Hippocampal formation (tissue), 2 donors: ENCODE measurements at places on chromosomes 7 and 10.

- DNase-seq = no peak
Measured at GRCh38 chr7:41333511-41333910, 369.4 kb downstream of the INHBA start.

DNA sequence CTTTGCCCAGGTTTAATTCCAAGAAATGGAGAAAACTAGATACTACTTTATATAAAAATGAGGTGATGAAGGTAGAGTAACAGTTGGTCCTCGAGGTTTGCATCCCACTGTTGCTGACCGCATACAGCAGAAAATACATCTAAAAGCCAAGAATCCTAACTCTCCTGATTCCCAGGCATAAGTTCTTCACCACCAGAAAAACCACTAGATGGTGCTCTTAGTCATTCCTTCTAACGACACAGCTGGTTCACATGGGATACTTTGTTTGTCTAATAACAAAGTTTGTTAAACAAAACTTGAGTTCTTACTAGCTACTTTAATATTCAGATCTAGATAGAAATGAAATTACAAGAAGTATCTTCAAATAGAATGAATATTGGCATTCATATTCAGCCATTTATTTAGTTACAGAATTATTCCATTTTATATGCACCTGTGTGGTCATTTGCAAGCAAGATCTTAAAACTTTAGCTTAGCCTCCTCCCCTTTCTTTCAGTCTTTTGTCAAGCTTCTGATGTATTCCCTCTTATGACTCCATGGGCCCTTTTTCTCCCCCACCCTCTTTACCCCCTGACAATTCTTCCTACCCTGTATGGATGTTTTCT, 54.1 kb upstream of the CYP26C1 start:
- DNase-seq = peak; percentile 5

DNA sequence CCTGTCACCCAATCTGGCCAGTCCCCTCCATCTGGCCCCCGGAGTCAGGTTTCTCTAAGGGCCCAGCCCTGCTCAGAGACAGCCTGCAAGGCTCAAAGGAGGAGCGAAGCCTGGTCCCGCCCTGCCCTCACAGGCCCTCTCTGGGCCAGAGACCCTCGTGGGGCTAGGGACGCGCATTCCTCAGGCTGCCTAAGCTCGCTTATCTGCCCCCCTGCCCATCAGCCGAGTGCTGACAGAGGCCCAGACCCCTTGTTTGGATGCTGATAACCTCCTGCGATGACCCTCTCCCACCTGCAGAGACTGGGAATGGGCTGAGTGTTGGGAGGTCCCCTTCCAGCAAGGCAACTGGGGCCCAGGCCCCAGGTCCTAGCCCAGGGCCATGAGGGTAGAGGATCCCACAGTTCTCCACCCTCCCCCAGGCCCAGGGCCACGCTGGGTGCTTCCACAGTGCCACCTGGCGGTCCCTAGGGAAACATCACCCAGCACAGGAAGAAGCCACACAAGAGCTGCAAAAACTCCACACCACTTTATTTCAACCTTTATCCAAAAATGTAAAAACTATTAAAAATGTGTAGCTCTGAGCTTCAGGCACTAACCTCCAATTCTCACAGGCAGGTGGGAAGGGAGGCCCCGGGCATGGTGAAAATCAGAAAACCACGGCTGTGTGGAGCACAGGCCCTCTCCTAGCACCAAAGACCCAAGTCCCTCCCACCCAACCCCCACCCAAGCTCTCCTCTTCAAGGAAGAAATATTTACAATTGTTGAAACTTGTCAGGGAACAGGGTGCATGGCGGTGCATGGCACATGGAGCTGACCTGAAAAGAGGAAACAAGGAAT, 2.2 kb downstream of the NPM3 start:
- peak; percentile 40 for DNase-seq

DNA sequence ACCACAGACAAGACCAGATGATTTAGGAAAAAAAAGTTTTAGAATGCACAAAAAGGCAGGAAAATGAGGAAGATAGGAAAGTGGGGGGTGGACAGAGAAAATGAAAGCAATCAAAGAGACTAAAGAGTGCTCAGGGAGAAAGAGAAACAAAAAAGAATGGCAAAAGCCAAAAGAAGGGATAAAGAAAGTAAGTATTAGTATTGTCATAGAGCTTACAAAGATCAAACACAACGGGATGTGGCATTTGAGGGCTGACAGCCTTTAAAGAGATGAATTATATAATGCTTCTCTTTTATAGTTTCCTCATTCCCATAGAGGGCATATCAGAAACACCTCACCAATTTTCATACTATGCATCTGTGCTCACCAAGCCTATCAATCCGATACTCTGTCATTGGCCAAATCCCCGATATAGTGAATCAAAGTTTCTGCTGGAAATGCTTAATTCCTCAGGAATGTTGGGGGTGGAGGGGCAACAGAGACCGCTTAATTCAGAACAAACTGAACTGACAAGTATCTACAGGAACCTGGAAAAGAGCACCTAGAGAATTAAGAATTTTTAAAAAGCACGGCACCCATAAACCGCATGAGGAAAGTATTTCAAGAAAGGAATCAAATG, 2.7 kb downstream of the COG5 start:
- no peak for DNase-seq

DNA sequence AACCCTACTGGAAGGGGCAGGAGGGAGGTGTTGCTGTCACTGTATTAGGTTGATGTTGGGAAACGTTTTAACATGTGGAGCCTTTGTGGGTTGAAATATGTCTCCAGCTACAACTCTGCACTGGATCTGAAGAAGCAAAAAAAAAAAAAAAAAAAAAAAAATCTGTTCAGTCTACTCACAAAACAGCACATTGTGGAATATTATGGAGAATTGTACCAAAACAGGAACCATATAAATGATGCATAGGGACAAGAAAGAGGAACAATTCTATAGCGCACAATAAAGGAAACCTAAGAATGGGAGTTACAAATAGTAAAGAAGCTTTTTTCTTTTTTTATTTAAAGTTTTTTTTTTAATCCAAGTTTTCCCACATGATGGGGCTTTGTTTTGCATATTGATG, 63.8 kb downstream of the CCSER2 start:
- DNase-seq = no peak

GRCh38 chr7:89687211-89687610, 467.1 kb upstream of the STEAP1 start:
- no peak for DNase-seq
